ENCODE measurements at places on chromosomes 1 and 21.

- peaks cover 7% of the 10 kb centered on the region for H3K4me1 ChIP-seq
- peaks cover 5% of the 10 kb centered on the region for H3K27me3 ChIP-seq
- DNase-seq, result no peak
Measured at GRCh38 chr1:158289811-158290210, at the start of gene CD1C. Gene CD1C, plus strand, starts transcription at chr1:158289923. Its CDS starts 142 bp downstream, at chr1:158290065.

DNA sequence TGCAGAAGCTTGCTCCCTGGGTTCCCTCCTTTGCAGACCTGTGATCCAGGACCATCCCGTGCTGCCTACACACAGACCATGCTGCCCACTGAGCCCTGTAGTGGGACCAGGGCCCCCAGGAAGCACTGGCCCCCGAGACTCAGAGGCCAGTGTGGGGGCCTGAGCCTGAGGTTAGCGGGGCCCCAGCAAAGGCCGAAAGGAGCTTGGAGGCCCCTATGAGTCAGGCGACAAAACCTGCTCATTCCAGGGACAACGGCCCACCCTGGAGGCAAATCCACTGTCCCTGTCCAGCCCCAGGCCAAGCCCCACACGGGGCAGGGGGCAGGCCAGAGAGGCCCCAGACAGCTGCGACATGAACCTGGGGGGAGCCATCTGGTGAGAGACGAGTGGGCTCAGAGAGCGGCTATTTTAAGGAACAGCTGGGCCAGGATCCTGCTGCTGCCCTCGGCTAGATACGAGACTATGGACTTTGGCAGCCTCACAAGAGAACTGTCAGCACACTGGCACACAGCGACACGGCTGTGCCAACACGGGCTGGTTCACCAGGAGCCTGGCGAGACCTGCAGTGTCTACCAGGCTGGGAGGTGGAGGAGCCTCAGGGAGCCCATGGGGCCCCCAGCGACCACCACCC is 74.7 kb downstream of the ARHGEF16 start:
- H3K27me3 ChIP-seq, result peaks cover 13% of the 10 kb centered on the region
- H3K36me3 ChIP-seq, result no peaks in the 10 kb centered on the region
- H3K27ac ChIP-seq, result no peak overlapping the region
- peaks cover 6% of the 10 kb centered on the region for H3K4me1 ChIP-seq

DNA sequence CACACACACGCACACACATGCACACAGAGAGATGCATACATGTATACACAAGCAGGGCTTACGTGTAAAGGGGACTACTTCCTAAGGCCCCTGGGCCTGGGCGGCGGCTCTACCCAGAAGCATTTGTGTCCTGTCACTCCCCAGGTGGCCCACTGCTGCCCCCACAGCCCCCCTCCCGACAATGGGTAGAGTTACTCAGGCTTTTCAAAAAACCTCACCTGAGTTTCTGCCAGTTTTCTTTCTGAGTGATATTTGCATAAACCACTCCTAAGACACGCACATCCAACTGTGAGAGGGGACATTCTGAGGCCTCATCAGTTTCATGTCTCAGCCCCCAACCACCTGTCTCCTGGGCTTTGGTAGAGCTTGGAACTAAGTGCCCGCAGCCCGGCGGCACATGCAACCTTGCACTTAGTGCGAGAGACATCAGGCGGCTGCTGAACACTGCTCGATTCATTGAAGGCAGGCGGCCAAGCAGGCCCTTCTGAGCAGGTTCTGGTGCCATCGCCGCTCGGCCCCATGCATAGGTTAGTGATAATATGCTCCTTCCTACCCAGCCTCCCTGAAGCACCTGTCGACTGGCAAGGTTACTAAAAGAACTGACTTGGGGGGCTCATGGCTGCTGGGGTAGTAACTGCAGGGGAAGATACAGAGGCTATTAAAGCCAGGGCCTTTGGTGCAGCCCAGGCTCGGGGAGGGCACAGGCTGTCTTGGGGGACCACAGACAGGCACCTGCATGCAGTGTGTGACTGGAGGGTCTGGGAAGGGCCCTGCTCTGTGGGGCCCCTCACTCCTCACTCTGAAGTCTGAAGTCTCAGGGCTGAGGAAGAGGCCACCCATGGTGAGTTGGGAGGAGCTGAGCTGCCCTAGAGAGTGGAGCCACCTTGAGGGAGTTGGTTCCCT is 364.2 kb upstream of the VAMP3 start:
- H3K36me3 ChIP-seq, result no peaks in the 10 kb centered on the region
- peaks cover 3% of the 10 kb centered on the region for H3K4me1 ChIP-seq
- DNase-seq, result no peak
- H3K4me3 ChIP-seq, result no peak overlapping the region
- no peaks in the 10 kb centered on the region for H3K27me3 ChIP-seq
- H3K27ac ChIP-seq, result no peak overlapping the region

DNA sequence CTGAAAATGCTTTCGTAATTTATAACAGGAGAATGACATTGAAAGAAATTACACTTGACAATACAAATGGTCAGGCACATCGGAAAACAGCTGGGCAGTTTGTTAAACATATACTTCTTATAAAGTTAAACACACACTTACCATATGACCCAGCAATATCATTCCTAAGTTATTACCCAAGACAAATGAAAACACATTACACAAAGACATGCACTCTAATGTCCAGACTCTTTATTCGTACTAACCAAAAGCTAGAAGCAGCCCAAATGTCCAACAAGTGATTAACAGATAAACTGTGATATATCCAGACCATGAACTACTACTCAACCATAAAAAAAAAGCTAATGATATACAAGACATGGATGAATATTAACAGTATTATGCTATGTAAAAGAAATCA is 8.5 kb downstream of the AKT3 start:
- no peak for DNase-seq
- peak overlapping the region; percentile 72 for H3K27ac ChIP-seq
- peaks cover 12% of the 10 kb centered on the region for H3K36me3 ChIP-seq
- H3K4me3 ChIP-seq, result no peak overlapping the region
- H3K4me1 ChIP-seq, result peaks cover 10% of the 10 kb centered on the region

DNA sequence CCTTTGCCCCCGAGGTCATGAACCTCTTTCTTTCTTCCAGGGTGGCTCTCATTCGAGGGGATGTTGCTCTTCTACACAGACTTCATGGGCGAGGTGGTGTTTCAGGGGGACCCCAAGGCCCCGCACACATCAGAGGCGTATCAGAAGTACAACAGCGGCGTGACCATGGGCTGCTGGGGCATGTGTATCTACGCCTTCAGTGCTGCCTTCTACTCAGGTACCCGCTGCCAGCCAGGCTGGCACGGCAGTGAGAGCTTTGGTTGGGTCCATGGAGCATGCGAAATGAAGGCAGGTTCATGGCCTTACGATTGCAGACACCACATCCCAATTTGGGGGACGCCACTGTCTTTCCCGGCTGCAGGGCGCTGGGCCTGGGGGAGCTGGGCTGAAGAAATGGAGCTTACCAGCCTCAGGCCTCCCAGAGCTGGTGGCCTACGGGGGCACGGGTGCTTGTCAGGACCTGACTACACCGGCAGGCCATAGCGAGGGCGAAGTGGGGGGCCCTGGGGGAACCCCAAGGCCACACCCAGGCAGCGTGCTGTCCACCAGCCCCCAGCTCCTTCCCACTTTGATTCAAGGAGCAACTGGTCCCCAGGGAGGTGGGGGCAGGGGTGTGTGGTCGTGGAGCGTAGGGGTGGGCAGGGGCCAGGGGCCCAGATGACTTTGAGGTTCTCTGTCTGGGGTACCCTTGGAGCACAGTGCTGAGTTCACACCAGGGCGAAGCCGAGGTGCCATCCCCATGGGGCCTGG is 20.0 kb downstream of the SLC45A1 start:
- DNase-seq, result no peak
- H3K4me1 ChIP-seq, result no peaks in the 10 kb centered on the region
- peaks cover 4% of the 10 kb centered on the region for H3K36me3 ChIP-seq
- no peak overlapping the region for H3K4me3 ChIP-seq
- H3K27ac ChIP-seq, result no peak overlapping the region
- peaks cover 4% of the 10 kb centered on the region for H3K27me3 ChIP-seq

DNA sequence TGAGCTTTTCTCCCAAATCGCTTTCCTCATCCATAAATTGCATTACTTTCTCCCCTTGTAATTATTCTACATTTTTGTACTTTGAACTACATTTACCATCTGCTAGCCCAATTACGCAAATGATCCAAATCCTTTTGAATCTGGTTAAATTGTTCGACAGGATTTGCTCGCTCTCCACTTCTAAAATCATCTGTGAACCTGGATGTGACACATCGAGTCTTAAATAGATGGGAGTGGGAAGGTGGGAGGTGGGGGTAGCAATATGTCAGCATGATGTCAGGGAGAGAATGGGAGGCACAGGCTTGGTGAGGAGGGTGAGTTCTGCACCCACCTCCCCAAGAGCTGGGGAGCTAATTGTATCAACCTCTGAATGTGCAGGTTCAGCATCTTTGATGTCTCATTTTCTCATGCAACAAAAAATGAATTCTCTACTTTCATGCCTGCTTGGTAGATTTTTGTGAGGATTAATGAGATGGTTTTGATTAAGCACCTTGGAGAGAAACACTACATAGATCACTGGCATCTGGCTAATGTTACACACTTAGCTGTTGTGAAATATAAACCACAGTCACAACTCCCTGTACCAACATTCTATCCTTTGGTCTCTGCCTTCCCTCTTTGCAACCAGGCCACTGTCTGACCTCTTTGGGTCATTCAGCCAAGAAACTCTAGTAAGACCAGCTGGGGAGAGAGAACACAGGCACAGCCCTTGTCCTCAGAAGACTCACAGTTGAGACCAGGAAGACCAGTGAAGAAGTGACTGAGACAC is 165.1 kb downstream of the DAB1 start:
- H3K27ac ChIP-seq, result no peak overlapping the region
- H3K4me3 ChIP-seq, result no peak overlapping the region
- no peaks in the 10 kb centered on the region for H3K4me1 ChIP-seq
- H3K27me3 ChIP-seq, result peaks cover 2% of the 10 kb centered on the region
- H3K36me3 ChIP-seq, result no peaks in the 10 kb centered on the region

DNA sequence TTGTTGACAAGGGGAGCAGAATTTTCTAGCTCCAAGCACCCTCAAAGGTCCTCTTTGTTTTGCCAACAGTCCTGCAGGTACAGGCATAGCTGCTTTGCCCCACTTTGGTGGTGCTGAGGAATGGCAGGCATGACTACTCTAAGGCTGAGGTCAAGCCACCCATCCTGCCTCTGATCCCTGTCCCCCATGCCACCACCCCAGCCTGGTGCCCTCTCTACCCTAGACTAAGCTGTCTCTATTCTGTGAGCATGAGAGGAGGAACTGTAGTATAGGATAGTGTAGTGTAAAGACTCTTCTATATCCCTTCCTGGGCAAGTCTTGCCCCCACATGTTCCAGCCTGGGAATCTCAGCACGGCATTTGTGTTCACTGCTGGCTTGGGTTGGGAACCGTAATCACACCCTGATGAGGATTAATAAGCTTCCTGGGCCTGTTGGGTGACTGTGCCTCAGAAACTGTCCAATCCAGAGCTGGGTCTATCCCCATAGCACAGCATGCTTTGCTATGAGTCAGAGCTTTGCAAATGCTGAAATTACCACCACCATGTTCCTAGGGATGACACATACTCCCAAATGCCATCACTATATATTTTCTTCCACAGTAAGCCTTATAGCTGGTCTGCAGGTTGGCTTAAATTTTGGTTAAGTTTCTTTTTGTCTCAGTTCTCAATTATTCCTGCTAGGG is 105.7 kb upstream of the PPP2R5A start:
- H3K27ac ChIP-seq, result no peak overlapping the region
- H3K4me3 ChIP-seq, result no peak overlapping the region

GRCh38 chr1:42145389-42145716 is 7.9 kb upstream of the GUCA2B start:
- H3K4me3 ChIP-seq, result no peak overlapping the region
- no peak overlapping the region for H3K27ac ChIP-seq
- peaks cover 8% of the 10 kb centered on the region for H3K4me1 ChIP-seq
- peaks cover 4% of the 10 kb centered on the region for H3K36me3 ChIP-seq
- DNase-seq, result no peak

GRCh38 chr1:11802973-11803885 is 2.5 kb downstream of the MTHFR start:
- no peak overlapping the region for H3K27ac ChIP-seq
- peaks cover 39% of the 10 kb centered on the region for H3K4me1 ChIP-seq
- peaks cover 11% of the 10 kb centered on the region for H3K27me3 ChIP-seq
- peaks cover 13% of the 10 kb centered on the region for H3K36me3 ChIP-seq
- peak overlapping the region; percentile 79 for H3K4me3 ChIP-seq

- peaks cover 24% of the 10 kb centered on the region for H3K4me1 ChIP-seq
- DNase-seq, result no peak
- no peak overlapping the region for H3K4me3 ChIP-seq
Measured at GRCh38 chr1:244839656-244840055, 4.2 kb downstream of the COX20 start.

GRCh38 chr1:167342846-167343245 is 122.2 kb downstream of the POU2F1 start:
- H3K36me3 ChIP-seq, result peaks cover 6% of the 10 kb centered on the region
- no peak overlapping the region for H3K4me3 ChIP-seq
- H3K27ac ChIP-seq, result no peak overlapping the region
- no peak for DNase-seq
- peaks cover 2% of the 10 kb centered on the region for H3K27me3 ChIP-seq

DNA sequence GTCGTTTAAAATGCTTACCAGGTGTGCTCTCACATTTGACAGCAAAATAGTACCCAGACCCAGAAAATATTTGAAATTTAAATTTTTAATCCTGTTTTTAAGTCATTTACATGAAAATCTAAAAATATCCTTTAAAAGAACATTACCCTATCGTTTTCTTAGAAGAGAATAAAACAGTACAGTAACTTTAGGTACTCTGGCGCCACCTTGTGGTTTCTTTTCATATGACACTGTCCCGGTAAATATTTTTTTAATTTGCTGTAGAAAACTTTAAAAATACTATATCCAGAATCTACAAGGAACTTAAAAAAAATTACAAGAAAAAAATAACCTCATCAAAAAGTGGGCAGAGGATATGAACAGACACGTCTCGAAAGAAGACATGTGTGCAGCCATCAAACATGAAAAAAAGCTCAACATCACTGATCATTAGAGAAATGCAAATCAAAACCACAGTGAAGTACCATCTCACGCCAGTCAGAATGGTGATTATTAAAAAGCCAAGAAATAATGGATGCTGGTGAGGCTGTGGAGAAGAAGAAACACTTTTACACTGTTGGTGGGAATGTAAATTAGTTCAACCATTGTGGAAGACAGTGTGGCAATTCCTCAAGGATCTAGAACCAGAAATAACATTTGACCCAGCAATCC is 129.2 kb downstream of the RGS21 start:
- peaks cover 10% of the 10 kb centered on the region for H3K4me1 ChIP-seq
- no peaks in the 10 kb centered on the region for H3K36me3 ChIP-seq
- H3K27ac ChIP-seq, result no peak overlapping the region
- no peak overlapping the region for H3K4me3 ChIP-seq
- no peaks in the 10 kb centered on the region for H3K27me3 ChIP-seq

GRCh38 chr1:115183158-115183557 is 93.9 kb upstream of the TSPAN2 start:
- no peak for DNase-seq
- no peaks in the 10 kb centered on the region for H3K36me3 ChIP-seq
- no peak overlapping the region for H3K27ac ChIP-seq
- no peaks in the 10 kb centered on the region for H3K27me3 ChIP-seq
- no peak overlapping the region for H3K4me3 ChIP-seq

- no peak for DNase-seq
- H3K4me1 ChIP-seq, result peaks cover 11% of the 10 kb centered on the region
- peaks cover 2% of the 10 kb centered on the region for H3K27me3 ChIP-seq
- no peak overlapping the region for H3K4me3 ChIP-seq
- no peak overlapping the region for H3K27ac ChIP-seq
Measured at GRCh38 chr21:44886113-44887075, 12.9 kb upstream of the PTTG1IP start.
